NCI-H1694 (cell line): ENCODE measurements at places on chromosomes 1 and 21.

- no peak for DNase-seq
Observed at GRCh38 chr1:33818071-33818470, 45.8 kb upstream of the HMGB4 start.

GRCh38 chr1:224859651-224860050, 69.8 kb upstream of the DNAH14 start:
- no peak for DNase-seq

DNA sequence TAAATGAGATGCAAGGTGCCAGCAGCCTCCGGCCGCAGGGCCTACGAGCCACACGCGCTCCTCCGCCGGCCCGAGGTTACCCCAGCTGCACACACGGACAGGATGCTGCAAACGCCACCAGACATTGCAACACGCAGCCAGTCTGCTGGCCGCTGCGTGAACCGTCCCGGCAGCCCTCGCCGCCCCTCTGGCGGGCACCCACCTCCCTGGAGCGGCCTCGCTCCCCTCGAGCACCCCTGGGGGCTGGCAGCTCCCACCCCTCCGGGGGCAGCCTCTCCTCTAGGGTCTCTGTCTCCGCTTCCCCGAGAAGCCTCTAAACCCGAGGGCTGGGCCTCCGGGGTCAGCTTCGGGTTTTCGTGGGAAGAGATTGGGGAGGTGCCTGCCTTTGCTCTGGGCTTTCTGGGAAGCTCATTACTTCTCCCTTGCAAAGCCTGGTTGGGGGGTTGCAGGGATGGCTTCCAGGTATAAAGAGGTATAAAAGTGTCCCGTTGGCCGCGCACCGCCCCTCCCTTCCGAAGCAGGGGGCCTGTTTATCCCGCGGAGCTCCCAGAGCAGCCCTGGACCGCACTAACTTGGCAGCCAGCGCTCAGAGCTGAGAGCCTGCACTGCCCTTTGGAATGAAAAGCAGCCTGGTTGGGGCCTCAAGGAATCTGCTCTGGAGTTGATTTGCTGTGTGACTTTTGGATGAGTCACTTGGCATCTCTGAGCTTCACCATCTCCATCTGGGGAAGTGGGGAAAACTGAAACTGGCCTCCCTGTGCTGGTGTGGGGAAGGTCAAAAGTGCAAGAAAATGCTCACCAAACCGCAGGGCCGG, 21.8 kb downstream of the DHRS3 start:
- DNase-seq, result no peak

- no peak for DNase-seq
Observed at GRCh38 chr1:59570524-59570923, 244.2 kb upstream of the HOOK1 start.

DNA sequence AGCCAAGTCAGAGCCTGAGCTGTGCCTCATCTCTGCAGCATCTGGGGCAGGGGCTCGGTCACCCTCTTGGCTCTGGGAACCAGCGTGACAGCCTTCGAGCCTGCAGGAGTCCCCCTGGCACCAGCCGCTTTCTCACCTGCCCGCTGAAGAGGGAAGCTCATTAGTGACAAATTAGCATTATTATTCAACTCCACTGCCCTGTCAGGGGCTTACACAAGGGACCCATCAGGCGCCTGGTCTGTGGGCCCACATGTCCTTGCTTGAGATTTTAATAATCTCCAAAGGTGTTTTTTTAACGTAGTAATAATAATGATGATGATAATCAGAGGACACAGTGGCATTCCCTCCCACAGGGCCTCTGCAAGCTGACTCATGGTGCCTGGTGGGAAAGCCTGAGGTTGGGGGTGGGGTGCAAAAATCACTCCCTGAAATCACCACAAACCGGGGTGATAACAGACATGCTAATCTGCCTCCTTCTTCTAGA, 98.1 kb upstream of the IGSF21 start:
- no peak for DNase-seq

GRCh38 chr1:219701476-219701875, 88.6 kb upstream of the ZC3H11B start:
- DNase-seq, result no peak

DNA sequence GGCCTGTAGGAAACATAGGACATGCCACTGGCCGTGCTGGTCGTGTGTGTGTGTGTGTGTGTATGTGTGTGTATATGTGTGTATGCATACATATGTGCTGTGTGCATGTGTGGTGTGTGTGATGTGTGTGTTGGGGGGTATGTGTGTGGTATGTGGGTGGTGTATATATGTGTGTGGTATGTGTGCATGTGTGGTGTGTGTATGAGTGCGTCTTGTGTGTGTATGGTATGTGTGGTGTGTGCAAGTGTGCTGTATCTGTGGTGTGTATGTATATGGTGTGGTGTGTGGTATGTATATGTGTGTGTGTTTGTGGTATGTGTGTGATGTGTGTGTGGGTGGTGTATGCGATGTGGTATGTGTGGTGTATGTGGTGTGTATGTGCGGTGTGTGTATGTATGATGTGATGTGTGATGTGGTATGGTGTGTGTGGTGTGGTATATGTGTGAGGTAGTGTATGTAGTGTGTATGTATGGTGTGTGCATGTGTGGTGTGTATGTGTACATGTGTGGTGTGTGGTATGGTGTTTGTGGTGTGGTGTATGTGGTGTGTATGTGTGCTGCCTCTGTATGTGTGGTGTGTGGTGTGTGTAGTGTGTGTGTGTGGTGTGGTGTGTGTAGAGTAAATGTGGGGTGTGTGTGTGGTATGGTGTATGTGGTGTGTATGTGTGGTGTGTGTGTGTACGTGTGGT, 120.8 kb upstream of the CACHD1 start:
- no peak for DNase-seq
